ENCODE measurements at places on chromosomes 11 and 22. TPM values are rescaled to one million over a fixed set of nuclear protein-coding genes. Genes with fewer than 3 reads are reported as not detected.

GRCh38 chr11:9049959-9050358 lies 41.4 kb downstream of the SCUBE2 start:
- DNase-seq, result no peak

DNA sequence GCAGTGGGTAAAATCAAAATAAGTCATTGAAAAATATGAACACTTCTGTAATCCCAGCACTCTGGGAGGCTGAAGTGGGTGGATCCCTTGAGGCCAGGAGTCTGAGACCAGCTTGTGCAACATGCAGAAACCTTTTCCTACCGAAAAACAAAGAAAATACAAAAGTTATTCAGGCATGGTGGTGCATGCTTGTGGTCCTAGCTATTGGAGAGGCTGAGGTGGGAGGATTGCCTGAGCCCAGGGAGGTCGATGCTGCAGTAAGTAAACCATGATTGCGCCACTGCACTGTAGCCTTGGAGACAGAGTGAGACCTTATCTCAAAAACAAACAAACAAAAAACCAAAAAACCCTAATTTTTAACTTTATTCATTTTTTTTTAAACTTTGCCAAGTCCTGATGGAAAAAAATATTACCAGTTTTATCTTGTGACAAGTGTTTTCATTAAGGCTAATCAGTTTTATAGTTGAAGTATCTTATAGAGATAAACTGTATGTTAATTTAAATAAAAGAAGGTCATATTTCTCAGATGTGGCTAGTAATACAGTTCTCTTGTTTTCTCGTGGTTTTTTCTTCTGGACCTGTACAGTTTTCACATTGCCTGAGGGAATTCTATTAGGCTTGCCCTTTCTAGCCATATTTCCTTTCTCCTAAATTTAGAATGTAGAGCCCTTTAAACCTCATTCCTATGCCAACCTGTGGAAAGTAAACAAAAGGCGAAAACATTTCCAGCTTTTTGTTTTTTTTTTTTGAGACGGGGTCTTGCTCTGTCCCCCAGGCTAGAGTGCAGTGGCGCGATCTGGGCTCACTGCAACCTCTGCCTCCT lies 9.4 kb downstream of the HIPK3 start:
- DNase-seq, result no peak

- DNase-seq, result no peak
These were observed 26.8 kb downstream of the PARVB start for GRCh38 chr22:44050766-44051355.

- DNase-seq, result no peak
These were observed 7.7 kb downstream of the LINC01488 start for GRCh38 chr11:69489031-69489745.

Gene DAGLA
- not detected for total RNA-seq

Gene FLRT1
- total RNA-seq, result not detected

Measured in activated CD8-positive, alpha-beta T cell treated with anti-CD3 and anti-CD28 coated beads for 36 hours (primary cell).